ENCODE measurements at places on chromosomes 5 and 9.

GRCh38 chr5:13994621-13995253, 50.2 kb upstream of the DNAH5 start:
- no peak for DNase-seq

DNA sequence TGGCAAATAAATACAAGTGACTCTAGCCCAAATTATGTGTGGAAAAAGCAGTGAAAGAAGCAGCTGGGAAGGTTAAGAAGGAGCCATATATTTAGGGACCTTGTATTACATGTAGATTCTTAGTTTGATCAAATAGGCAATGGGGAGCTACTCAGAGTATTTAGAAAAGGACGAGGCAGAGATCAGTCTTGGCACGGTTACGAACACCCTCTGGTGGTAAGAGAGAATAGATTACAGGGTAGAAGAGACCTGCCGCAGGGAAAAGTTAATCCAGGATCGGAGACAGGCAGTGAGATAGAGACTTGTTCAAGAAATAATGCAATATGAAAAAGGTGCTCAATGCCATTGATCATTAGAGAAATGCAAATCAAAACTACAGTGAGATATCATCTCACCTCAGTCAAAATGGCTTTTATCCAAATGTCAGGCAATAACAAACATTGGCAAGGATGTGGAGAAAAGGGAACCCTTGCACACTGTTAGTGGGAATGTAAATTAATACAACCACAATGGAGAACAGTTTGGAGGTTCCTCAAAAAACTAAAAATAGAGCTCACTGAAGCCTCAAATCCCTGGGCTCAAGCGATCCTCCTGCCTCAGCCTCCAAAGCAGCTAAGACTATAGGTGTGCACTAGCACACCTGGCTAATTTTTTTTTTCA, 12.0 kb downstream of the INIP start:
- no peak for DNase-seq

GRCh38 chr5:96473155-96473554, 40.1 kb upstream of the PCSK1 start:
- DNase-seq: no peak

DNA sequence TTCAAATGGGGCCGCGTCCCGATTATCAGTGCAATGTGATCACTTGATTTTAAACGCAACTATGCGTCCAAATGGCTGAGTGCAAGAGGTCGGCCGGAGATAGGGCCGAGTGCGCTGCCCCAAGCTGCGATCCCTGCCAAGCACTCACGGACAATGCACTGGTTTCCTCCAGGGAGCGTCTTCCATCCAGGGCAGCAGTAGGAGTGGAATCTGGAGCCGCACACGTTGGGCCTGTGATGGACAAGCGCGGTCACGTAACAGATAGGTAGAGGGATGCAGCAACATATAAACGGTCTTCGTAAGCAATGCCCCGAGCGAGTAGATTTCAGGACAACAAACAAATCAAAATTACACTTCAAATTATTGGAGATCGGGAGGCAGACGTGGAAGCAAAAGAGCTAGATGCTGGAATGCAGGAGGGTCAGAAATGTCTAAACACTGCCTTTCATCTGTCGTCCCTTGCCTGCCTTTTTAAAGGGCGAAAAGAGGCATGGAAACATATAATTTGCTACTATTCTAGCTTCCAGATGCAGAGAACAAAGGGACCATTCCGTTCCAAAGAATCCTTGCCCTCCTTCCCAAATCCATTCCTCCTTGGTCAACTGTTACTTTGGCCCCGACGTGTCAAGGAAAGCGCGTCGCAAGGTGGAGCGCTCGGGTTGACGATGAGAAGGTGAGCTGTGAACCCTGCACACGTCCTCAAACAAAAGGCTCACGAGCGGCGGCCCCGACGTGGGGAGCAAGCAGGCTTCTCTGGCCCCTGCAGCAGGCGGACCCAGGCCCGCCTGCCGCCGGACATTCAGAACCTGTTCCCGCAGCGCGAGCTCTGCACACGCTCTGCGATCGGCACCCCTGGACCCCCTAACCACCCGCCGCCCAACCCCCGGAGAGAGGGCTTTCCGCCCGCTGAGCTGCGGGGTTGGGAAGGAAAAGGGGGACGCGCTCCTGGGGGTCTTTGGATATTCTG, 1.5 kb downstream of the FBN2 start:
- DNase-seq: no peak

DNA sequence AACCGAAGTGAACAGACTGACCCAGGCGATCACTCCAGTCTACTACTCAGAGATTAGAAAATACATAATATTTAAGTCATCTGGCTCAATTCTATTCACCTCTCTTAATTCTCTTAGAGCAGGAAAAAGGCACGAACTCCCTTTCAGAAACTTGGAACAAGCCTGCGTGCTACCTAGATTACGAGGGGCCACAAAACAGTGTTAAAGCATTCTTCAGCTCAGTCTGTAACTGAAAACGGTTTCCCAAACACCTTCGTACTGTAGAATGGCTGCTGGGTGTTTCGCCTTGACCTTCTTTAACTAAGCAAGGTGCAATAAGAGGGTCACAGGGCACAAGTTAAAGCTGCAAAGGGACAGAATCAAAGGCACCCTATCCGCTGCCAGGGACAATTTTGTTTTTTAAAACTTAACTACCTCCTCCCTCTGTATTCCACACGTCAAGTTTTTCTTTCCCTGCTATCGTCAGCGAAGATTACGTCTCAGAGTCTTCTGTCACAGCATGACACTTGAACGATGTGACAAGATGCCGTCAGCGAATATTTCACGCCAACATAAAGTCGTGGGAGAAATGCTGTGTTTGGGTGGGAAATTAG, 687 bp downstream of the LYSMD3 start:
- DNase-seq: peak; percentile 52

DNA sequence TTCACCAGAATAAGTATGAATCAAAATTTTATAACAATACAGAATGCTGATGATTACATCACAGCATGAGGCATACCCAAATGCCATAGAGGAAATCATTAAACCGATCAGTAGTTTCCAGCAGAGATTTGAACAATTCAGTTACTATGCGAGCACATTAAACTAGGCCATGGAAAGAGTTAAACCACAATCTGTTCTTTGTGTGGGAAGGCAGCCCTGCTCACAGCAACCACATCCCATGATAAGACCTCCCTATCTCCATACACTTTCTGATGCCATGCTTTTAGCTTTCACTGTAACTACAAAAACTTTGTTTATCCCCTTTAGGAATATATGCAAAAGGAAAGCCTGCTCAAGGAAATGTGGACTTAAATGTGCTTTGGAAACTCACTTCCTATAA, 4.5 kb downstream of the NFIB start:
- no peak for DNase-seq

DNA sequence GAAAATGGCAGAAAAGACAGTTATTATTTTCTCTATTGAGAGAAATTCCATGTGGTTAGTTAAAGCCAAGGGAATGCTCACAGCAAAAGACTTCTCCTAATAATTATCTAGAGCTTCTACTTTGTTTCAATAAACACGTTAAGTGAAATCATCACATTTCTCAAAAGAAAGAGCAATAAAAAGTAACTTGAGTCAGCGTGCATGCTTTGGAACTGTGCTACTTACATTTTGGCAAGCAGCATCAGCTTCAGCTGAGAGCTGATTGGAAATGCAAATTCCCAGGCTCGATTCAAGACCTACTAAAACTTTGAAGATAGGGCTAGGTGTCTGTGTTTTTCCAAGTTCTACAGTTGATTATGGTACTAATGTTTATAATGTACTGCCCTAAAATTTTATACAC, 132.1 kb downstream of the CDH18 start:
- no peak for DNase-seq

DNA sequence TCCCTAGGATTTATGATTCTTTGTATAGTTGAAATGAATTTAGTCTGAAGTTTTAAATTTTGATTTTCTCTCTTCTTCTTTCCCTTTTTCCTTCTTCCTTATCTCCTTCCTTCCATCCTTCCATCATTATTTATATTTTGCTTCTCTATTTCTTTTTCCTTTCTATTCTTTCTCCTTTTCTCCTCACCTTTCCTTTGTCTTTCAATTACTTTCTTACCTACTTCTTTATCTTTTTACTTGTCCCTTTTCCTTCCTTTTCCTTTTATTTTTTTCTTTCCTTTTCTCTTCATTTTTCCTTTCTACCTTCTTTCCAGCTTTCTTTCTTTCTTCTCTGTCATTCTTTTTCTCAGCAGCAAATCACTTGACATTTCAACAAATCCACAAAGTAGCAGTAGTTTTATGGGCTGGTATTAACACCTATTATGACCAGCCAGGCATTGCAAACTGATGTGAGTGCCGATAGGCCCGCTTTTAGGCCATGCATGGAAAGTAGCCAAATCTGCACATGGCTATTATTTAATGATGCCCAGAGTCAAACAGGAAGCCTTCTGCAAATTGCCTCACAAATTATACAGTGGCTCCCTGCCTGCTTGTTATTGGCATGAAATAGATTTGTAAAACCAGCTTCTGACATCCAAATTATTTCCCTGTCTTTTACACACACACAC, 37.1 kb upstream of the NR3C1 start:
- no peak for DNase-seq

DNA sequence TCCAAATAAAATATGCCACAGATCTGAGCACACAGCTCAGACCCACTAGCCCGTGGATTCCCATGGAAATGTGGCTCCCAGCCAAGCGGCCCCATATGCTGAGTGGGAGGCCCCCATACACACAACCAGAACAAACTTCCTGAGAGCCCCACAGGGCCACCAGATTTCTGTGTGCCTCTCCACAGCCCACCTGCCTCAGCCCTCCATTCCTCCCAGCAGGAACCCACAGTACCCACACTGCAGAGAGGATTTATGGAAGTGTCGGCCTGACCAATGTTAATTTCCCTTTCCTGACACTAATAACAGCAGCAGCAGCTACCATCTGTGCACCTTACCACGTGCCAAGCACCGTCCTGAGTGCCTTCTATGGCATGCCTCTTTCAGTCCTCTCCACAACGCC, 99.3 kb upstream of the SPOCK1 start:
- DNase-seq: no peak

DNA sequence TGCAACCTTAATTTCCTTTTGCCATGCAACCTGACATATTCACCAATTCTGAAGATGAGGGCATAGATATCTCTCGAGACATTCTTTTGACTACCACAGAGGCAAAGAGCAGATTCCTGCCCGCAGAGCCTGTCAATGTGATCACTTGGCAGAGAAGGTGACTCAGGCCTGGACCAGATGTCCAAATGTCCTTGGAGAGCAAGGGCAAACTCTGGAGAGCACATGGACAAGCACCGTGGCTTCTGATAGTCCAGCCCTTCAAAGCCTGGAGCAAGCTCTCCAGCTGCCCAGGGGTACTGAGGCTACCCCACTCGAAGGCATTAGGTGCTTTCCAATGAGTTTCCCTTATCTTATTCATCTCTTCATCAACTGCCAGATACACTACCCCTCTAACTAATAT, 50.4 kb upstream of the ALDH1B1 start:
- DNase-seq: no peak

DNA sequence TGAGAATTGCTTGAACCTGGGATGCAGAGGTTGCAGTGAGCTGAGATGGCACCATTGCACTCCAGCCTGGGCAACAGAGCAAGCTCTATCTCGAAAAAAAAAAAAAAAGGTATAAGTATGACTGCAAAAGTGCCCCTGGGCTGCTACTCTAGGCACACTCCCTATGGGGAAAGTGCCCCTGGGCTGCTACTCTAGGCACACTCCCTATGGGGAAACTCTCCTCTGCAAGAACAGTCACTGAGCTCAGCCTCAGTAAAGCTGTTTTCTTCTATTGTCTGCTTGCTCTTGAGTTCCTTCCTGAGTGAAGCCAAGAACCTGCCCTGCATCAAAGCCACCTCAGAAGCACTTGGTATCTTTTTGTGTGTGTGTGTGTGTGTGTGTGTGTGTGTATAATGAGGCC, 20.9 kb upstream of the TENT2 start:
- no peak for DNase-seq

DNA sequence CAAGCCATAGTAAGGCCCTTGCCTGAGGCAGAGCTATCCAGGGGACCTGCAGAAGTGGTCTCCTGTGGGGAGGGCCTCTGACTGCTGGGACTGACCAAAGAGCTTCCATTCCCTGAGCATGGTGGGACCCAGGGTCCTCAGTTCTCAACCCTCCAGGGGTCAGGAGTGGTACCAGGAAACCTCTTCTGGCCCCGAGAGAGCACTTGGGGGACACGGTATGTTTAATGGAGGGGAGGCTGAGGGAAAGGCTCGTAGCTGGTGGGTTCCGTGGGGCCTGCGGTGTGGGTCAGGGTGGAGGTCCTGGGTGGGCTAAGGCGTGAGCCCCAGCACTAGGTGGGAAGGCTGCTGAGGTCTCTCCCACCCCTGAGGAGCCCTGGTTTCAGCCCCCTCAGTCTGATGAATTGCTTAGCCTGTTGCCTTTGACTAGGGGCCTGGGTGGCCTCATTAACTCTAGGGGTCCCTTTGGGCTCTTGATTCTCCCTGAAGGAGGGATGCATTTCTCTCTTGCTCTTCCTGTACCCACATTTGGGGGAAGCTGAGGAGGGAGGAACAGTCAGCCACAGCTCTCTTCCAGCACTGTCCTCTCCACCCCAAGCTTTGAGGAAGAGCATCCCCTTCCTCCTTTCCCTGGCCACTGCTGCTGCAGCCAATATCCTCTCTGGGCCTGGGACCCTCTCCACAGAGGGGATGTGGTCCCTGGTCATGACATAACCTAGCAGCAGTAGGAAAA, 34.0 kb downstream of the CSF1R start:
- DNase-seq: no peak

DNA sequence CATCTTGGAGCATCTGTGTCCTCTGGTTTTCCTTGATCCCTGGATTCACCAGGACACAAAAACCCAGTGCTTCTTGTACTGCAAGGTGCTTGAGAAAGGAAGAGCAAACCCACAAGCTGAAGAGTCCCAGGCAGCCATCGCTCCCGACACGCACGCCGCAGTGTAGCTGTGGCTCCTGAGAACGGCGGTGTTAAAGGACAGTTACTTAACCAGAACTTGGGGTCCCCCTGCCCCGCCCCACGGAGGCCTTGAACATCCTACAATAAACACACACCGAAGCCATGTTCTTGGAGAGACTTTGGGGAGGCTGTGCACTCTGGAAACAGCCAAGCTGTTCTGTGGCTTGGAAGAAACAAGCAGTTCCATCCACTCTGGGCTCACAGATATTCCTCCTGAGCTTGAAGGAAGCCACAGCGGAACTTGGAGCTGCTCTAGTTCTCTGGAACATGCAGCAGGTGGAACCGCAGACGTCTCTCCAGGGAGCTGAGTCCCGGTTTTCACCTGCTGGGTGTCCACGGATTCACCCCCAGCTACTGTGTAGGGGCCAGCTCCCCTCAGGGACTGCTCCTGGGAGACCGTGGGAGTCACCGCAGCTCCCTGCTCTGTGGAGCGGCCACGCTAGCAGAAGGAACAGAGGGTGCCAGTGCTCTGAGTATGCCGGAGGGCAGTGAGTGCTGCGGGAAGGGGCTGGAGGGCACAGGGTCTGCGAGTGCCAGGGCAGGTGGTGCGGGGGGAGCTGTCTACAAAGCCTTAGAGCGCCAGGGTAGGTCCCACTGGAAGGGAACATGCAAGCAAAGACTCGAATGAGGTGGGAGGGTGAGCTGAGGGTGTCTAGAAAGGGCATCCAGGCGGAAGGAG, 107.3 kb downstream of the ADAMTS2 start:
- no peak for DNase-seq

GRCh38 chr5:74140409-74140808, 500.1 kb downstream of the ENC1 start:
- DNase-seq: no peak

GRCh38 chr9:106796771-106797170, 66.2 kb upstream of the ZNF462 start:
- no peak for DNase-seq
